Stimulated activated CD4-positive, alpha-beta T cell treated with anti-CD3 and anti-CD28 coated beads, Interleukin-15, amount 100 ng/mL, for 1 hour (primary cell): ENCODE measurements at places on chromosomes 3 and 15.

GRCh38 chr3:188707381-188708288, 464.1 kb upstream of the TPRG1 start:
- DNase-seq = no peak

GRCh38 chr15:40582726-40583246, 11.3 kb upstream of the KNL1 start:
- no peak for DNase-seq

DNA sequence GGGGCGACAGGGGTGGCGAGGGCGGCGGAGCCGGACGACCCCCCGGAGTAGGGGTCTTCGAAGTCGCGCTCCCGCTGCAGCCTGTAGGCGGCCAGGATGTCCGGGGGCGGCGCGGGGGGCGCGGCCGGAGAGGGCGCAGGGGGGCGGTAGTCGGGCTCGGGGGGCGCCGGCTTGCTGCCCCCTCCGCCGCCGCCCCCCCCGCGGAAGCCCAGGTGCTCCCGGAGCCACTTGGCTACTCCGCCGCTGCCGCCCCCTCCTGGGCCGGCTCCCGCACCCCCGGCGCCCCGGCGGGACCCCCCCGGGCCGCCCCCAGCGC, 230 bp downstream of the SHF start:
- DNase-seq = no peak

GRCh38 chr3:82473864-82474541, 712.6 kb upstream of the GBE1 start:
- DNase-seq = no peak

DNA sequence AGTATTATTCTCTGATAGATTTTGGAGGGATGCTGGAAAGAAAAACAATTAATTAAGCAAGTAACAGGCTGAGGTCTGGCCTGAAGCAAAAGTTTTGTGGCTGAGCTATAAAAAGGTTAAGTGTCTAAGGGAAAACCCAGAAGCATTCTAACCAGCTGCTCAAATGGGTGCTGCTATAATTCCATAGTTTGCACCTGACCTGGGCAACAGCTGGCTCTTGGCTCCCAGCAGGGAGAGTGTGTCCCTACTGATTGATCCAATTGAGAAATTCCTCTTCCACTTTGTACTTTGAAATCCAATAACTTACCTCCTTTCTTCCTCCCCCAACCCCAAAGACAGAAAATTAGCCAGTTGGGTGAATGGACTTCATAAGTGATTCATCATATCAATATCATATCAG, 27.7 kb upstream of the SMAD3 start:
- no peak for DNase-seq

- no peak for DNase-seq
Measured at GRCh38 chr3:95172164-95172943, 1109.5 kb downstream of the NSUN3 start.

- DNase-seq = no peak
Measured at GRCh38 chr3:148078658-148079057, 619.0 kb upstream of the AGTR1 start.

- DNase-seq = no peak
Measured at GRCh38 chr15:81113204-81113657, 20.8 kb upstream of the CFAP161 start.

- no peak for DNase-seq
Measured at GRCh38 chr3:126527006-126527405, 3.1 kb downstream of the CHST13 start.

- DNase-seq = peak; percentile 35
Measured at GRCh38 chr3:150763841-150764483, 993 bp upstream of the SIAH2 start.

DNA sequence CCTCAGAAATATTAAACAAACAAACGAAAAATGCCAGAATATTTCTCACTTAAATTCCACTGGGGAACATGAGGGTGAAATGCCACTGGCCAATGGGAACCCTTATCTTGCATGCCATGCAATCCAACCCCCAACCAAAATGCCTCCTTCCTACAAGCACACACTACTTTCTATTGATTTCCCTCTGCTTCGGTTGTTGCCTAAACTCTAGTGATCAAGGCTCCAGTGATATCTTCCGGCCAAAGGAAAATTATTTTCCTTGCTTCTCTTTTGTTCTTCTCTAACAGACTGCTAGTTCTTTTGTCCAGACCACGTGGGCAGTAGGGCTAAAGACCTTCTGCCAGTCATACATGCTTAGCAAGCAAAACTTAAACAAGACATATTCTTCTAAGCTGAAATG, 115.7 kb downstream of the TMCC1 start:
- DNase-seq = no peak

GRCh38 chr3:52830535-52831258, at the start of gene ITIH4:
Gene ITIH4 (minus strand): TSS chr3:52830672. CDS start chr3:52830642, 30 bp downstream.
- DNase-seq = no peak

- no peak for DNase-seq
Measured at GRCh38 chr3:38556640-38557358, 60.7 kb downstream of the EXOG start.

DNA sequence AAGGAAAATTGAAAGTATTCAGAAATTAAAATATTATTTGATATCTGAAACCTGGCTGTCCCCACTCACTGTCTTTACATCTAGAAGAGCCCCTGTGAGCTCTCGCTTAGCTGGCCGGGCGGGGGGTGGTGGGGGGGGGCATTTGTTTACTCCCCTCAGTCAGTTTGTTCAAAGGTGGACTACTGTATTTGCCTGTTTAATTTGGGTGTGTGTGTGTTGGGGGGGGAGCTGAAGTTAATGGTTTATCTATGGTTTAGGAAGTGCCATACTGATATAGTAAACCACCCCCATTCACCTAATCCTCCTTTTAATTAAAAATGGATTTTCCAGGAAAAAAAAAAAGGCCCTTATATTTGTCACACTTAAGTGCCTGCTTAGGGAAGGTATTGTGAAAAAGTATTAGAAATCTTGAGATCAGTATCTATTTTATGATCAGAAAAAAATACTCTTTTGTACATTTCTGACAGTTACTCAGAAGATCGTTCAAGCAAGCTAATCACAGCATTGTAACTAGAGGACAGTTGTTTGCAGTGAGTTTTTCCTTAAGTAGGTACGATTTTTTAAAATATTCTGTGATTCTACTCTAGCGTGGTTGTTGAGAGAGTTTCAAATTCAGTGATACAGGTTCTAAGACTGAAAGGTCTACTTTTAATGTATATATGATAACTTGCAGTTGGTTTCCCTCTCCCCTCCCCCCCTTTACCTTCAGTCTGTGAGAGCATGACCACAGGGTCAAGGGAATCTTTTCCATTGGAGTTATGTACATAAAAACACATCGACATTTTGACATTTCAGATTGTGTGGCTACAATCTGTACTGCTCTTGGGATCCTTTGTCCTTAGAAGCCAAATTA, 8.5 kb downstream of the NR2F2 start:
- no peak for DNase-seq

GRCh38 chr15:78859971-78860719, 12.5 kb upstream of the MORF4L1 start:
- peak; percentile 65 for DNase-seq

GRCh38 chr3:9590282-9590791, 36.7 kb upstream of the LHFPL4 start:
- no peak for DNase-seq

DNA sequence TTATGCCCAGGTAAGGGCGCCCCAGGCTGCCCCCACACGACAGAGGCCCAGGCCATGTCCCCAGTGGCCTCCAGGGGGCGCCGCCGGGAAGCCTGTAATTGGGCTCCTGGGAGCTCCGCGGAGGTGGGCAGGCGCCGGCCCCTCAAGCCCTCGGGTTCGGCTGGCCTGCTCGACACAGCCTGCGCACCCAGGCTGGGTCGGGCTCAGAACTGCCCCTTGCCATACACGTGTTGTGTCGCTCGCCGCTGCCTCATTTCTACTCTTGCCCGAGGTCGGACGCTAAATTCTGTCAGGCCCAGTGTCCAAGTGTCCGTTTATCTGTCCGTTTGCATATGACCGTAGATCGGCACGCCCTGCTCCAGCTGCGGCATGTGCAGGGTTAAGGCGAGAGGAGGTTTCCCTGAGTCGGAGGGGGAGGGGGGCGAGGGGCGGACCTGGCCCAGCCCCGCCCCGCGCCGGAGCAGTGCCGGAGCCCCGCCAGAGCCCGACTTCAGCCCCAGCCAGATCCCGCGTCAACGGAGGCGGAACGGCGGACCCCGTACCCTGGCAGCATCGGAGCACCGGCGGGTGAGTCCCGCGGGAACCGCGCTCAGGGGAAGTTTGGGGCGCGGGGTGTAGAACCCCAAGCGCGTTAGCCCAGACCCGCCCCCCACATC, at the start of gene KLHDC8B:
Gene KLHDC8B, plus strand, starts transcription at position 480 of the 656 bp plus-strand sequence. CDS start 1,172 bp downstream, outside the sequence.
- peak; percentile 58 for DNase-seq

GRCh38 chr3:79521221-79521848, 246.5 kb downstream of the ROBO1 start:
- no peak for DNase-seq

GRCh38 chr3:172549144-172549543, 25.9 kb upstream of the TNFSF10 start:
- no peak for DNase-seq

GRCh38 chr3:144482876-144483275, 511.3 kb downstream of the DIPK2A start:
- DNase-seq = no peak

DNA sequence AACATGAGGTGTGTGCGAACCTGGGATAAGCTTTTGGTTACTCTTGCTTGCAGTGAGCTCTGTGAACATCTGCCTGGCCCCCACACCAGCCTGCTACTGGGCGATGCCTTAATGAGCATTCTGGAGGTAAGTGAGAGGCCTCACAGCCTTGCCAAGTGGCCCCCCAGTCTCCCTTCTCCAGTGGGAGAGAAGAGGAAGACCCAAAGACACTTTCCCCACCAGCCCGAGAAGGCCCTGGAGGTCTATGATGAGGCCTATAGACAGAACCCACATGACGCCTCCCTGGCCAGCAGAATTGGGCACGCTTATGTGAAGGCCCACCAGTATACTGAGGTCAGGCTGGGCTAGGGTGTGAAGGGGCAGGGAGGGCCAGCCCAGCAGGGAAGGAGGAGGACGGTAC, 22.5 kb downstream of the TTC21A start:
- no peak for DNase-seq

DNA sequence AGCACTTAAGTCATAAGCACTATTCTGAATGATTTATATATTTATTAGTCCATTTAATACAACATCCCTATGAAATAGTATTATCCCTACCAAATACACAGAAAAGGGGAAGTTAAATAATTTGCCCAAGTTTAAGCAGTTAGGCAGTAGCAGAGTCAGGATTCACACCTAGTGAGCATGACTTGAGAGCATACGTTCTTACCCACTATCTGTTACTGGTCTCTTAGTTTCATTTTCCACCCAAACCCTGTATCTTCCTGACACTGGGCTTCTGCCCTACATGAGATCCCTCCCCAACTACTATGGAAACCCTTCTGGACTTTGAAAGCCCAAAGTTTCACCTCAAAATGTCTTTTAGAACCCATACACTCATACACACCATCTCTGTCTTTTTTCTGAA, 4.4 kb upstream of the ATOSA start:
- no peak for DNase-seq

GRCh38 chr3:115688418-115688817, 65.1 kb downstream of the GAP43 start:
- DNase-seq = no peak

GRCh38 chr15:45784656-45785055, 149.8 kb downstream of the SQOR start:
- DNase-seq = no peak

DNA sequence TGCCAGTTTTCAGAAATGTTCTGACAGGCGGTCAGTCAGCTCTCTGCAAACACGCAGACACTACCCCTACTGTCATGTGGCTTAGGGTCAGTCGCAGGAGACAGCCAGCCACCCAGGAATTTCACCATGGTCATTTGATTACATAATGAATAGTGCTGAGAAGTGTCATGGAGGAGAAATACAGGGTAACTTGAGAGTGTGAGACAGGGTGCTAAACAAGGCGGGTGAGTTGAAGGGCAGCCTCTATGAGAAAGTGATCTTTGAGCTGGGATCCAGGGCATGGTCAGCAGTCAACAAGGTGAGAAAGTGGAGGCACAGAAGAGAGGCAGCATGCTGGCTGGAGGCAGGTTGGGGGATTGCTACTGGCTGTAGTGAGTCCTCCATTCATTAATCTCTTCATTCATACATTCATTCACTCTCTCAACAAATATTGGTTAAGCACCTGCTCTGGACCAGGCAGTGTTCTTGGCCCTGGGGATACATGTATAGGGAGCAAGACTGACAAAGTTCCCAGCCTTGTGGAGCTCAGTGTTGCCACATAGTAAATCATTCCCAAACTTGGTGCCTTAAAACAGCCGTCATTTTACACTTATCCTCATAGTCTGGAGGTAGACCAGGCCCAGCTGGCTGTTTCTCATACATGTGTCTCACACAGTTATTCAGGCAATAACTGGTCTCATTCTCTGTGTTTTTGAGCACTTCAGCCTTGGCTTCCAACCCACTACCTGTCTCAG, 14.8 kb downstream of the PXYLP1 start:
- DNase-seq = no peak

GRCh38 chr3:152471814-152472671, 203.3 kb downstream of the MBNL1 start:
- DNase-seq = peak; percentile 21

- no peak for DNase-seq
Measured at GRCh38 chr15:40340038-40340739, 550 bp downstream of the CCDC9B start.
